HFF-Myc (cell line): ENCODE measurements at places on chromosomes 12 and 14.

GRCh38 chr12:118337194-118337838 lies 35.4 kb downstream of the TAOK3 start:
- DNase-seq, result peak; percentile 60

DNA sequence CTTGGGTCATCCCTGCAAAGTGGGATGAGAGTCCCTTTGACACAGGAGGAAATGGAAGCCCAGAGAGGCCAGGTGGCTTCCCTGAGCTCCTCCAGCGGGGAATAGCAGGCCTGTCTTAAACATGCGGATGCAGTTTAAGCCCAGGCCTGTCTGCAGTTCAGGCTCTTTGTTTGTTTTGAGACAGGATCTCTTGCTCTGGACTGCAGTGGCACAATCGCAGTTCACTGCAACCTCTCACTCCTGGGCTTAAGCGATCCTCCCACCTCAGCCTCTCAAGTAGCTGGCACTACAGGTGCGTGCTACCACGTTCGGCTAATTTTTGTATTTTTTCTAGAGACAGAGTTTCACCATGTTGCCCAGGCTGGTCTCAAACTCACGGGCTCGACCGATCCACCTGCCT lies 3.5 kb downstream of the TRPV4 start:
- no peak for DNase-seq

- no peak for DNase-seq
These were observed 1002.6 kb downstream of the GALC start for GRCh38 chr14:86990396-86990795.

GRCh38 chr12:113402586-113403260 lies 964 bp downstream of the SDS start:
- no peak for DNase-seq

- no peak for DNase-seq
These were observed 18.0 kb upstream of the NUDT14 start for GRCh38 chr14:105199093-105199492.

GRCh38 chr14:20143911-20144310 lies 5.3 kb downstream of the OR4N5 start:
- no peak for DNase-seq

DNA sequence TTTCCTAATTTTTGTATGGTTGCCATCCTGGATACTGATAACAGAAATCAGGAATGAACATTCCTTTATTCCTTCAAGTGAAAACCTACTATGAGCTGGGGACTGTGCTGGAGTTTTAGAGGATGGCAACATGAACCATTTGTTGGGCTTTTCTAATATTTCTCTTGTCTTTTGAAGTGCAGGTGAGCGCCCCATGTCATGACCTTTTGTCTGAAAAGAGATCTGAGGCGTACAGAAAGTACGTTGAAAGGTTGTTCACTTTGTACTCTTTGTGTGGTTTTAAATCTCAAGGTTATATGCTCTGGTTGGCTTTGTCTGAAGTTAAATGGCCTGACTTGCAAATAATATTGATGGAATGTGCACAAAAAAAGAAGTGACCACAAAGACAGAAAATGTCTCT lies 79.0 kb downstream of the GAS2L3 start:
- no peak for DNase-seq

GRCh38 chr14:35197015-35197414 lies 74.7 kb downstream of the PRORP start:
- no peak for DNase-seq

DNA sequence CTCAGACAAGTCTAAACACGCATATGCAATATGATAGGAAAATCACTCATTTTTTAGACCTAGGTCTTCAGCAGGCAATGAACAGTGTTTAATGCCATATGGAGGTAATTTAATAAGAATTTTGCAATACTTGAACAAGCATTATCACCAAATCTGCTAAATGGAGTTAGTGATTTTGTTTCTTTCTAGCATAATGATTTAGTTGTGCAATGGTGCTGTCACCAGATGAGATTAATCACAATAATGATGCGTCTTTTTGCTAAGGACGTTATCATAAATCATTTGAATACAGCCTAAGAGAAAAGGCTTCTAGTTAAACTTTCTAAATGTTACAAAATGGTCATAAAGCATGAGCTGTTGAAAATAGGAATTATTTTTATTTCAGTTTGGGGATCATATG lies 170.0 kb upstream of the SLC16A7 start:
- DNase-seq, result no peak

DNA sequence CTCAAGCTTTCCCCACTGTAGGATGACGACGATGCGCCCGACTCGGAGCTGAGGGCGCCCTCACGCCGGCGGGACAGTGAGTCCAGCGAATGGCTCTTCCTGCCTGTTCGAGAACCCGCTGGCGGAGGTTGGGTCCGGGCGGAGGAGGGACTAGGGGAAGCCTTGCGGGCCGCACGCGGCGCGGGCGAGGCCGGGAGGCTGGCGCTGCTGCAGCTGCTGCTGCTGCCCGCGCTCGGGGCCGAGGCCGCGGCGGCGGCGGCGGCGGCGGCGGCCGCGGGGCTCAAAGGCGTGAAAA lies 1.9 kb downstream of the CCDC177 start:
- DNase-seq, result no peak

DNA sequence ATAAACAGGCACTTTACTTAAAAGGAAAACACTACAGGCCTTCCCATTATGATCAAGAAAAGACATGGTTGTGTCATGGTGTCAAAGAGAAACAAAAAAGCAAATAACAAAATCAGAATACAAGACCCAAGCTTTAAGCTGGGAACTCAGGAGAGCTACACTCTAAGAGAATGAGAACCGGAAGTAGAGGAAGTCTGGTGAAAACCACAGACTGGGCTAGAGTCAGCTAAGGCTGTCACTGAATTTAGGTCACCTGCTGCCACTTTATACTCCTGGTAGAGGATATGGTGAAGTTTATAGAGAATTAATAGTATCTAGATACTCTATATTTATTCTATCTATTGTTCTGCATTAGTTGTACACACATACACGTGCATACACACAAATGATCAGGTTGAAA lies 971.7 kb downstream of the FLRT2 start:
- no peak for DNase-seq

DNA sequence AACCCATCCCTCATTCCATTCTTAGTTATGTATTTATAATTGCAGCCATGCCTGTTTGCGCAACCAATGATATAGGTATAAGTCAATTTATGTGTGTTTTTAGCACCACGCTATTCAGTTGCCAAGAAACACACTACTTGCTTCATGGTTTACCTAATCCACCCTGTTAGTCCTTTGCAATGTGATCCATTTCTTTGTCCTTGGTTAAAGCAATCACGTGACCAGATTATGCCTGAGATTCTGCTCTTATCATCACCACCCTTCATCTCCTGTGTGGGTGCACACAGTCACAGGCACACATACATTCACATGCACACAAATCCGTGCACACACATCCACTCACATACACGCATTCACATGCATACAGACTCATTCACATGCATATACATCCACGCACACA lies 52.3 kb upstream of the KCNA5 start:
- no peak for DNase-seq

- no peak for DNase-seq
These were observed 57.9 kb downstream of the RERG start for GRCh38 chr12:15163030-15163976.

DNA sequence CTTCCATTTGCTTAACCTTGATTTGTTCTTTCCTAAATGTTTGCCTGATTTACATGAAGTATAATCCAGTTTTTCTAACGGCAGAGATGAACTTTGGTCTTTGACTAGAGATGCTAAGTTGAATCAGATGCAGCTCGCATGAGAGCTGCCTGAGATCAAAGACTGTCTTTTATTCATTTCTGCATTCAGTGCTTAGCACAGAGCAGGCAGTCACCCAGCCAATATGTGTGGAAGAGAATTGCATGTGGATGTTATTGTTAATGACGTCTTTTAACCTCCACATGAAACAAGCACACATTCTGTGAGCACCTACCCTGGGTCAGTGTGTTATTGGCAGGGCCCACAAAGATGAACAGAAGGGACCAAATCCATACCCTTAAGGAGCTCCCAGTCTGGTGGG lies 99.2 kb downstream of the SLC5A8 start:
- no peak for DNase-seq

GRCh38 chr14:34568803-34569202 lies 29.3 kb upstream of the EAPP start:
- no peak for DNase-seq

GRCh38 chr12:106303202-106303820 lies 778 bp downstream of the TCP11L2 start:
- no peak for DNase-seq

DNA sequence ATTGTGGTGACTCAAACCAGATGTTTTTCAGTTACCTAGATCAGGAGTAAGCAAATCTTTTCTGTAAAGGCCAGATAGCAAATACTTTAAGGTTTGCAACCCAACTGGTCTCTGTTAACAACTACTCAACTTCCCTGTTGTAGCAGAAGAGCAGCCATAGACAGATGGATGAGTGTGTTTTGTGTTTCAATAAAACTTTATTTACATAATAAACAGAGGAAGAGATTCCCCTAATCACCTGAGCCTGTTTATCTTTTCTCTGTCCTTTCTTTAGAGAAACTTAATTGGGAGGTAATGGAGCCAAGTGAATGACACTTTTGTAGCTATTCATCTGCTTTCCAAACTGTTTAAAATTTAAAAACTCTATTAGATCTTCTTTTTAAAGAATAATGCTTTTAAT lies 365.1 kb downstream of the IPO8 start:
- no peak for DNase-seq

- DNase-seq, result no peak
These were observed 9.3 kb upstream of the APPL2 start for GRCh38 chr12:105245291-105245690.

- DNase-seq, result no peak
These were observed 80.5 kb upstream of the ZFP36L1 start for GRCh38 chr14:68873376-68873775.

GRCh38 chr14:90630171-90630806 lies 185.9 kb downstream of the TTC7B start:
- no peak for DNase-seq

- DNase-seq, result no peak
These were observed 31.5 kb downstream of the CCNK start for GRCh38 chr14:99512571-99513182.

DNA sequence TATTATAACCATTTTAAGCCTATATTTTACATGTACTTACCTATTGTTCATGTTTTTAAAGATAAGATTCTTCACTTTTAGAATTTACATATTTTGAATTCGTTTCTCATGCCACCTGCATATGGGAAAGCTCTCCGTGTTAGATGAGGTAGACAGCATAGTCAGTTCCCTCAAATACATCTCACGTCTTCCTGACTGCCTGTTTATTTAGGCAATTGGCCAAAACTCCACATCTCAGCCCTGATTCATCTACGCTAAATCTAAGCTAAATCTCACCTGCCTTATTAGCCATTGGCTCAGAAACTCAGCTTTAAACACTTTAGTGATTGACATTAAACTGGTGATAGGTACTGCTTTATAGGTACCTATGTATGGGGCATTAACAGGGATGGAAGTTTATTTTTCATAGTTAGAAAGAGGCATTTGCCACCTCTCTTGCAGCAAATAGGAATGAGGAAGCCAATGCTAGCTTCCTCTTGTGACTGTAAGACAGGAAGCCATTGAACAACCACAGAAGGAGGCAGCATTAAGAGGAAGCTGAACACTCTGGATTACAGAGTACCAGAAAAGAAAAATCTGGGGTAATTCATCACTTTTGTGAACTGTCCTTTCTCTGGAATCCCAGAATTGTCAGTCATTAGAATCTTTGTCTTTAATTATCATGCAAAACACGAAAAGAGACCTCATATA lies 111.9 kb downstream of the LRFN5 start:
- no peak for DNase-seq

DNA sequence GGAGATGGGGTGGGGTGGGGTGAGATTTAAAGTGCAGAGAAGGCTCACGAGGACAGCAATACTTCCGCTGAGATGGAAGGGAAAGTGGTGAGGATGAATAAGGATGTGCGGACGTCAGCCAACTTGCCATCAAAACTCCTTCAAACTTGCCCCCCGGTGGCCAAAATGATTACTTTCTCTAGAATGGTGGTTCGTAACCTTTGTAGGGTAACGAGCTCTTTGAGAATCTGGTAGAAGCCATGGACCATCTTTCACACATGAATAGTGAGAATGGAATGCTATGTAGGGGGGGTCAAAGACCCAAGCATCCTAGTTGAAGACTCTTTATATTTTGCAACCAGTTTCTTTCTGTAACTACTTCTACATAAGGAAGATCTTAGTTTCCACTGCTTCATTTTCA lies 245.9 kb upstream of the DDHD1 start:
- no peak for DNase-seq

GRCh38 chr12:57049890-57050289 lies at the start of gene MYO1A:
Gene MYO1A (minus strand): TSS chr12:57050129. CDS start chr12:57048323, 1,806 bp downstream.
- DNase-seq, result no peak

DNA sequence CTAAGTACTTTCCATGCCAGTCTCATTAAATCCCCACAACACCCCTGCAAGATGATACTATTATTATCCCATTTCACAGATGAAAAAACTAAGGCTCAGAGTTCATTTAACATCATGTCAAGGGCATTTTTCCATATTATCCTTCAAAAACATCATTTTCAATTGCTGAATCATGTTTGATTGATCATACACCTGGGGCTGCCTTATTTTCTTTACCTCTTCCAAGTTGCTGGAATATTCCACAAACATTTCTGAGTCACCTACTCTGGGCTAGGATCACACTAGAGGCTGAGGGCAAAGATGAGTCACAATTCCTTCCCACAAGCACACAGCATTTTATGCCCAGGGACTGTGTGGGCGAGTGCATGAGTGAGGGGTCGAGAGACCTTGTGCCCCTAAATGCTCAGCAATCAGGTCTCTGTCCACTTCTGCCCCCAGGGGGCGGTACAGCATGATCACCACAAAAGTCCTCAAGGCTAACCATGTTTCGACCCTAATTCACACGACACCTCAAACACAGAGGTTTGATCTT lies 14.1 kb upstream of the TMEM119 start:
- no peak for DNase-seq

DNA sequence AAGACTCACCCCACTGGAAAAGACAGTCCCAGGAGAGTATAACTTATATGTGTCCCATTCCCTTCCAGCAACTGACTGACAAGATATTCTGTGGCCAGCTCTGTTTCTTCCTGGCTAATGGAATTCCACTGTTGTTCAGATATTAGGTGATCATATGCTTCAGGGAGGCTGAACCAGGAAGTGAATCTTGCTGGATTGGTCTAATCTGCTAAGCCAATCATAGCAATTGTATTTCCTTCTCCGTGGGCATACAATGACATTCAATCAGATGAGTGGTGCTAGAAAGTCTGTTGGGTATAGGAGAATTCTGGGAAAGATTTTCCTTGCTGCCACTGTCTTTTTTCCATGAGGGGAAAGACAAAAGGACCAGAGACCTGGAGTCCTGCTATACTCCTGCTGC lies 12.1 kb downstream of the PYGL start:
- DNase-seq, result no peak

DNA sequence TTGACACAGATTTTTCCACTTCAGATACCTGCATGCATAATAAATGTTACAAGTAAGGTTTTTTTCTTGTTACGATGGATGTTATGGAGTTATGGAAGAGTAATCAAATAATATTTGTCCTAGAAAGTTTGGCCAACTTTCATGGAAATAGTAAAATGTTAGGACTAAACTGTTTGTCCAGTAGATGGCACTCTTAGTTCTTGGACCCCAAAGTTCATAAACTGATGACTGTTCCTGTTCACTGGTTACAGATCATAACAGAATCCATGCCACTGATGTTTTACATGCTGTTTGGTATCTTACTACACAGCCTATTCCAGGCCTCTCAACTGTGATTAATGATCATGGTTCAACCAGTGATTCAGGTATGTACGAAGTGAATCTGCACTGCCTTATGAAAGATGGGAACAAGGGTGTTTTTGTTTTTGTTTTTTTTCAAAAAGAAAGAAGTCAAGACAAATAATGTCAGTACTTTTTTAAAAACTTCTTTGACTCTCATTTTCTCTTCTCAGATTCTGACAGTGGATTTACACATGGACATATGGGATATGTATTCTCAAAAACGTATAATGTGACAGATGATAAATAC lies 48.8 kb upstream of the SLCO1C1 start:
- peak; percentile 35 for DNase-seq
